Thoracic aorta endothelial cell (primary cell): ENCODE measurements at places on chromosomes 12 and 14. TPM values are rescaled to one million over a fixed set of nuclear protein-coding genes. Genes with fewer than 3 reads are reported as not detected.

INHBC gene
- not detected in 2 replicates for total RNA-seq

CCND2 gene
- 13.6 and 80.8 TPM in 2 replicates for total RNA-seq

BICDL1 gene
- not detected in 2 replicates for total RNA-seq

NT5DC3 gene
- 6.3 and 9.3 TPM in 2 replicates for total RNA-seq

GLIPR1L2 gene
- total RNA-seq = 0.07 TPM in 1 of 2 replicates, not detected in the other

TNFAIP2 gene
- 14.6 and 35.8 TPM in 2 replicates for total RNA-seq
